Activated B cell treated with CpG ODN at 0.5 μM for 24 hours (primary cell): ENCODE measurements at places on chromosomes 16 and 17.

DNA sequence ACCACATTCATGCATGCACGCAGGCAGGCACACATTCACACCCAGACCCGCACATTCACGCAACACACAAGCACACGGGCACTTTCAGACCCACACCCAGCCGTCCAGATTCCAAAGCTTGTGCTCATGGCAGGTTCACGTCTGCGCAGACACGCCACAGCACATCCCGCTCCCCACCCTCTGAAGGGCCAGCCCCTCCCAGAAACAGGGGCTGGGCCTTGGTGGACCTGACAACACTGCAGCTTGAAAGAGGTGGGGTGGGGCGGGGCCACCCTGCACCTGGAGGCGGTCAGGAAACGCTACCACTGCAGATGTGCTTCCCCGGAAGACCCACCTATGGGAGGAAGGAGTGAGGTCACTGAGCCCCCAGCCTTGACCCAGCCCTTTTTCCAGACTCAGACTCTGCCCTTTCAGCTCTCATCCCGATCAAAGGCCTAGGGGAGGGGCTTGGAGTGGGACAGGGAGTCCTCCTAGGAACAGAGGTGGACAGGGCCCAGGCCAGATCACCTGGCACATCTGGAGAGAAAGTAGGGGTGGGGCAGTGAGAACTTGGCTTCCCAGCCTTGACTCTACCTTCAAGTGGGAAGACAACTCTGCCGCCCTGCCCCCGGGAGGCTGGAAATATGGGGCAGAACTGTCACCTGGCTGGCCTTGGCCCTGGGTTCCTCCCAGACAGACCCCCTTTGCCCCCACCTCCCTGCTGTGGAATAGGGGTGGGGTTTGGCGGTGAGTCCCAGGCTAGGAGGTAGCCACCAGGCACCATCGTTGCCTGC, 11.0 kb downstream of the P3H4 start:
- DNase-seq = no peak

DNA sequence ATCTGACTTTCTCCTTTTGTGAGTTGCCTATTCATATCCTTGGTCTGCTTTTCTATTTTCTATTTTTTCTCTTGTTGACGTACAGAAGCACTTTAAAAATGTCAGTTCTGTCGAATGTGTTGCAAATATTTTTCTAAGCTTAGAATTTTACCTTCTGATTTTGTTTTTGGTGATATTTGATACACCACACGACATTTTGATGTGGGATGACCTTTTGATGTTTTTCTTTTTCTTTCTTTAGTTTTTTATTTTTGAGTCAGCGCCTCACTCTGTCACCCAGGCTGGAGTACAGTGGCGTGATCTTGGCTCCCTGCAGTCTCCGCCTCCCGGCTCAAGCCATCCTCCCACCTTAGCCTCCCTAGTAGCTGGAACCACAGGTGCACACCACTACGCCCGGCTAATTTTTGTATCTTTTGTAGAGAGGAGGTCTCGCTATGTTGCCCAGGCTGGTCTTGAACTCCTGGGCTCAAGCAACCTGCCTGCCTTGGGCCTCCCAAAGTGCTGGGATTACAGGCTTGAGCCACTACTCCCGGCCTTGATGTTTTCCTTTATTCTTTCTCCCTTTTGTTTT, 39.6 kb downstream of the WSB1 start:
- no peak for DNase-seq

DNA sequence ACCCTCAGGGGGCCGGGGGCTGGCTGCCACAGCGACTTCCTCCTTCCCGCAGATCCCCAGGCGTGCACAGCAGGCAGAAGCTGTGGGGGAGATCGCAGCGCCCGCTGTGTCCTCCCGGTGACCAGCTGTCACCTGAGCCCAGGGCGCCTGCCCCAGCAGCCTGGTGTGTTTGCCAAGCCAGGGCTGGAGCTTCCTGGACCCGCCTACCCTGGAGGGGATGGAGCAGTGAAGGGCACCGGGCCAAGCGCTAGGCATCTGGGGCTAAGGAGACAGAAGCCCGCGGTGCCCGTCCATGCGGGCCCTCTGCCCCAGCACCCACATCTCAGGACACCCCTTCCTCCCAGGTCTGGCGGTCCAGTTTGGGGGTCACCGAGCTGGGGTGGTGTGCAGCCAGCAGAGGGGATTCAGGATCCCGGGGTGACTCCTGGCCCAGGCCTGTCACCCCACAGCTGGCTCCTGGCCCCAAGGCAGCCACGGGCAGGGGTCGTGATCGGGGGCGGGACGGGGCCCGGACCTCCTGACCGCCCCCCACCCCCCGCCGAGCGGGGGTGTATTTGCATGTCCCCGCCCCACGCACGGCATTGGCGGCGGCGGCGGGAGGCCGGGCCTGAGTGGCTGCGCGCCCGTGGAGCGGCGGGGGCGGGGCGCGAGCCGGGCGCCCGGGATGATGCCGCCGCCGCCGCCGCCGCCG, at the start of gene RAB26:
Gene RAB26 (plus strand): TSS at position 645 of the 691 bp plus-strand sequence. CDS start 159 bp downstream, outside the sequence.
- peak; percentile 66 for DNase-seq

GRCh38 chr16:17343028-17343427, 127.7 kb downstream of the XYLT1 start:
- no peak for DNase-seq

- no peak for DNase-seq
These were observed 8.1 kb downstream of the SLC38A8 start for GRCh38 chr16:84034516-84034915.
